A172 (cell line): ENCODE measurements at places on chromosomes 2 and 18.

GRCh38 chr2:40148334-40148733 is 303.6 kb downstream of the SLC8A1 start:
- no peak for DNase-seq

DNA sequence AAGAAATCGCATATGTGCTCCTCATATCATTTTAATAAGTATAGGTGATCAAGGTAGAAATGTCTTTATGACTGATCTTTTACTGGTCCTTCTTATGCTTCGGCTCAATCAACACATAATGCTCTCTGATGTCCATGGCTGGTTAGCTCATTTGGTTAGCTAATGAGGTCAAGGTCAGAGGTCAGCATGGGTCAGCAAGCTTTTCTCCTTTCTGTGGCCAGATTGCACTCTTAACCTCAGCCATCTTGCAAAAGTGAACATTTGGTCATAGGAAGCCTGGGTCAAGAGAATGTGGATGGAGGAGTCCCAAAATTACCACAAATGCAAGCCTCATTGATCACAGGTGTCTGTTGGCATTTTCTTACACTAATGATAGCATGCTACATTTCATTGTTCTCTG is 35.4 kb upstream of the DARS1 start:
- no peak for DNase-seq

GRCh38 chr2:209422191-209422754 is 1.6 kb upstream of the MAP2 start:
- DNase-seq, result no peak

DNA sequence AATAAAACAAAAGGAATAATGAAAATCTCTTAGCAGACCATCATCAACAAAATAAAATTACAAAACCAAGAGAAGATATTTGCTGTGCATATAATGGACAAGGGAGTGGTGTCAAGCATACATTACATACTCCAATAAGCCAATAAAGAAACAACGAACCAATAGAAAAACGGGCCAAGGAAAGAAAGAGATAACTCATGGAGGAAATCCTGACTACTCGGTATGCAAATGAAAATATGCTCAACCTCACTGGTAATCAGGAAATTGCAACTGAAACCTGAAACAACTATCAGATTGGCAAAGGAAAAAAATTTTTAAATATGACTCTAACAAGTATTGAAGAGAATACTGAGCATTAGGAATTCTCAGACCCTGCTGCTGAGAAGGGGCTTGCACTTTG is 84.7 kb downstream of the BCL2 start:
- DNase-seq, result no peak

DNA sequence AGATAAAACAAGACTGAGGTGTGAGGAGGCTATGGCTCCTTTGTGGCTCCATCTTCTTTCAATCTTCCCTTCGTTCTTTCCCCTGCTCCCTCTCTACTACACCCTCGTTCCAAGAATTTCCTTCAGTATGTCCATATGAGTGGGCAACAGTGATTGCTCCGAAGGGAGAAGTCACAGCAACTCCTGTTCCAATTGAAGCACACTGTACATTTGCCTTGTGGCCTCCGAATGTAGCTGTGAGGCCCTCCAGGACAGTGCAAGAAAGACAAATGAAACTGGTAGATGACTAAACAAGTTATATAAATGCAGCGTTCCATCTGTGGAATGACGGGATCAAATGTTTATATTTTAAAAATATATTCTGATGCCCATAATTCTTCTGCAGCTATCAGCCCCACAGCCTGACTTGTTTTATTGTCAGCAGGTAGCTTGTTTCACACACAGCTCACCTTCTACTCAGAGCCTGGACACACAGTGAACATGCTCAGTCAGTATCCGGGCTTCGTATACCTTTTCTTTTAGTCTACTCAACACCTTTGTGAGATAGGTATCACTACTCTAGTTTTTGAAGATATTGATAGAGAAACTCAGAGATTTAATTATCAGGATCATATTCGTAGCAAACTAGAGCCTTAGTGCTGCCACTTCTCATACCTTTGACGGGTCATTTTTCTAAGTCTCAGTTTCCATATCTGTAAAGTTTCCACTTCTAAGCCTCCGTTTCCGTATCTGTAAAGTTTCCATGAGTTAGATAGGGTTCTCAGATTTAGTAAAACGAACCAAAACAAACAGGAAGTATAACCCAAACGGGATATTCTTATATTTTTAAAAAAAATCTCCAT is 216.7 kb upstream of the STON1 start:
- DNase-seq, result no peak

- DNase-seq, result no peak
These were observed 93.3 kb downstream of the CTAGE1 start for GRCh38 chr18:22324191-22325131.

DNA sequence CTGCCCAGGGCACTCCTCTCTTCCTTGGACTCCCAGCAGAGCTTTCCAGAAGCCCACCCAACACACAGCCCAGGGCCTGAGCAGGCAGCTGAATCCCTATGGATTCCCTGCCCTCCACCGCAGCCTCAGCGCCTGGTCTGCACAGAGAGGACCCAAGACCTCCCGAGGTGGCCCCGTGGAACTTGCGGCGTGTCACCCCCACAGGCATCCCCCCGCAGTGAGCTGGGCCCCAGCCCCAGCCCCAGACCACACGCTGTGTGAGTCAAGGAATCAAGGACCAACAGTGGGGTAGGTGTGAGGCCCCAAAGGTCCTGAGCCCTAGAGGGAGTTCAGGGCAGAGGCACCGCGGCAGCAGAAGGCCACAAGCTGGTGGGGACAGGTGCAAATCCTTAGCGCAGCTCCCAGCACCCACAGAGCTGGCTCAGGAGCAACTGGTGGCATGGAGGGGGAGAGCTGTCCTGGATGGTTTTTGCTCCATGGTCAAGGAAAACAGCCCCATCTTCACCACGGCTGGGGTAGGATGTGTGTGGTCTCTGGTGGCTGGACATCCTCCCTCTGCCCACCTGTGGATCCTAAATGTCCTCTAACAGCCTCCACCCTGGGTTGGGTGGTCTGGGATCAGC is 8.5 kb downstream of the HS6ST1 start:
- no peak for DNase-seq

- DNase-seq, result no peak
These were observed 189.7 kb upstream of the REV1 start for GRCh38 chr2:99679518-99679917.

DNA sequence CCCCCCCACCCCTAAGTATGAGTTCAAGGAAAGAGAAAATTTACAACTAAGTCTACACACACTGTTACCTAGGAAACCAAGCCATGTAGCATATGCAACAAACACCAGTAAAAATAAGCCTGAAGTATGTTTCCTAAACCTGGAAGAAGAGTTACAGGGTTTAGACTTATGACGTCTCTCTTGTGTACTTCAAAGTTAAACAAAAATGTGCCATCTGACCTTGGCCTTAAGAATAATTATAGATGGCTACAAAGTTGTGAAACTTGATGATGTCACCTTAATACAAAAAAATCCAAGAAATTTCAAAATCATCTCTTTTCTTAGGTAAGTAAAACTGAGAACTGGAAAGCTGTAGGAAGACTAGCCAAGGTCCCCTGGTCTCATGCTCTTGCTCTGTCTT is 297.6 kb upstream of the NRXN1 start:
- no peak for DNase-seq
